ENCODE measurements at places on chromosomes 4 and X.

DNA sequence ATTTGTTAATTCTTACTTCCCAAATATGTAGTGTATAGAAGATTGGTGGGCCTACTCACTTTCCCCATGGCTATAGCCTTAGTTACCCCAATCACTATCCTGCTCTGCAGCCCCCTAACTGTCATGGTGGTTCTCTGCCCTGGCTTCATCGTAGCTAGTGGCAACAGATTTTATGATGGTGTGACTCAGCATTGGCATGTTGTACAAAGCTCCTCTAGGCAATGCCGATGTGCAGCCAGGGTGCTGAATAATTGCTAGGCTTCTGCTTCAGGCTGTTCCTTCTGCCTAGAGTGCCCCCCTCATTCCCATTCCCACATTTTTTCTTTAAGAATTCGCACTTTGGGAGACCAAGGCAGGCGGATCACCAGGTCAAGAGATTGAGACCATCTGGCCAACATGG lies 35.2 kb downstream of the AFF2 start:
- no peak for DNase-seq

- DNase-seq = no peak
Measured at GRCh38 chrX:13598877-13599276, 29.5 kb downstream of the EGFL6 start.

DNA sequence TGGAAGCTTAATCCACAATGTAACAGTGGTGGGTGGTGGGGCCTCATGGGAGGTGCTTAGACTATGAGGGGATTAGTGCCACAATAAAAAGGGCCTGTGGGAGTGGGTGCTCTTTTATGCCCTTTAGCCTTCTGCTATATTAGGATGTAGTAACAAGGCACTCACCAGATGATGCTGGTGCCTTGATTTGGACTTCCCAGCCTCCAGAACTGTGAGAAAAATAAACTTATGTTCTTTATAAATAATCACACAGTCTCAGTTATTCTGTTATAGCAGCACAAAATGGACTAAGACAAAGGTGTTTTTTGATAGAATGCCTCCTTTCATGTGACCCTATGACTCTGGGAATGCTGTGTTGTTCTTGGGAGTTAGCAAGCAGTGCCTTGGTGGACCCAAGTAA lies 89.8 kb downstream of the STIM2 start:
- DNase-seq = no peak

- DNase-seq = no peak
Measured at GRCh38 chr4:137343221-137343620, 189.1 kb downstream of the PCDH18 start.

GRCh38 chrX:13780868-13781427 lies 35.9 kb downstream of the GPM6B start:
- DNase-seq = no peak

- DNase-seq = no peak
Measured at GRCh38 chr4:107714256-107714655, 5.8 kb downstream of the PAPSS1 start.

GRCh38 chr4:118948545-118949144 lies 60.0 kb downstream of the SYNPO2 start:
- DNase-seq = no peak

GRCh38 chrX:119573840-119574393 lies 446 bp upstream of the UBE2A start:
- no peak for DNase-seq

DNA sequence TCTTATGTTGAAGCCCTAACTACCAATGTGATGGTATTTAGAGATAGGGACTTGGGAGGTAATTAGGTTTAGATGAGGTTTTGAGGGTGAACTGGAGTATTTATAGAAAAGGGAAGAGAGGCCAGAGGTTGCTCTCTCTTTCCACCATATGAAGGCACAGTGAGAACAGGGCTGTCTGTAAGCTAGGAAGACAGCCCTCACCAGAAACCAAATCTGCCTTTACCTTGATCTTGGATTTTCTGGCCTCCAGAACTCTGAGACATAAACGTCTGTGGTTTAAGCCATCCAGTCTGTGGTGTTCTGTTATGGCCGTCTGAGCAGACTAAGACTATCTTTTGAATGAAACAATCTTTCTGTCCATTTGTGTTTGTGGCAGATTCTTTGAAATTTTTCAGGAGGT lies 223.7 kb downstream of the PDHA2 start:
- DNase-seq = no peak

DNA sequence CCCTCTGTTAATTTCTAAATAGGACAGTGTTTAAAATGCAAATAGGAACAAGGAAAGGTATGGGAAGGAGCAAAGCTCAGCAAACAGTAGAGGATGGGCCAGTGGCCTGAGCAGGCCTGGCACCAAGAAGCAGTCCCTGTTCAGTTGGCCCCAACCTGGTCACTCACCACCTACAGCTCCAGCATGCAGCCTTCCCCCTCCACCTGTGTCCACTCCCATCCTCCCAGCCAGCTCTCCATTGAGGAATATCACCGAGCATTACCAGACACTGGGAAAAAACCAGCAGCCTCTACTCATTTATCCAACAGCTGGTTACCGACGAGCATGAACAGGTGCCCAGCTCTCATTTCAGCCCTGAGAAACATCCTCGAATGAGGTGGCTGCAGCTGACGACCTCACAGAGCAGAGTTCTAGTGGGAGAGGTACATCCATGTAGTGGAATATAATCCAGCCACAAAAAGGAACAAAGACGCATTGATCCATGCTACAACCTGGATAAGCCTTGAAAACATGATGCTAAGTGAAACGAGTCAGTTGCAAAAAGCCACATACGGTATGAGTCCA lies 25.6 kb downstream of the CD99L2 start:
- no peak for DNase-seq

DNA sequence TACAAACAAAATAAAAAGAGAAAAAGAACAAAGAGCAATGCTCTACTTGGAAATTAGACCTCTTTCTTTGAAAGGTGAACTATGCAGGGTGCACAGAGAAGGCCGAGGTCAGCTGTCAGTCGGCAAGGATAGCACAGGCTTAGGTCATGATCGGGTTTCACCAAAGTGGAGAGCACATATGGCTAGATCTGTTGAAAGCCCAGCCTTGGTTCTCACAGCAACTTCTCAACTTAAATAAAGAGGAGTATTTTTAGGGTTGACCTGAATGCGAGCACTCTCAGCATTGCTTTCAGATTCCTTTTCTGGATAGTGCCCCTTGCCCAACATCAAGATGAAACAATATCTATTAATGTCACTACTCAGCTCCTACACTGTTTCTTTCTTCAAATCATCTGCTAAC lies 122.9 kb upstream of the GPC4 start:
- DNase-seq = no peak

DNA sequence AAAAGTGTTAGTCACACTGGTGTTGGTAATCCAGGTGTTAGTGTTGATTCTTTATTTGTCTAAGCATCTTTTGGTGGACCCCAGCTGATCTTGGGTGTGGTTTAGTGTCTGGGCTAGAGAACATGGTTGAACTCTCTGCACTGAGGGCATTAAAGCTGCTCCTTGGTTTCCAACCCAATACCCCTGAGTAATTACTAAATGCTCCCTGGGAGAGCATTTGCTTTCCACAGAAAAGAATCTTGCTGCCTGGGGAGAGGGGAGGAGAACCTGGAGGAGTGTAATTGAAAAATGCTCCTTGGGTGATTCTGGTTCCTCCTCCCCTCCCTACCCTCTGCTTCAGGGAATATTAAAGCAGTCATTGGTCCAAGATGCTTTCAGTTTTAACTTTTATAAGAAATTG lies 3.1 kb downstream of the GUCY1B1 start:
- no peak for DNase-seq

GRCh38 chr4:24824720-24825119 lies 29.3 kb downstream of the SOD3 start:
- DNase-seq = no peak

DNA sequence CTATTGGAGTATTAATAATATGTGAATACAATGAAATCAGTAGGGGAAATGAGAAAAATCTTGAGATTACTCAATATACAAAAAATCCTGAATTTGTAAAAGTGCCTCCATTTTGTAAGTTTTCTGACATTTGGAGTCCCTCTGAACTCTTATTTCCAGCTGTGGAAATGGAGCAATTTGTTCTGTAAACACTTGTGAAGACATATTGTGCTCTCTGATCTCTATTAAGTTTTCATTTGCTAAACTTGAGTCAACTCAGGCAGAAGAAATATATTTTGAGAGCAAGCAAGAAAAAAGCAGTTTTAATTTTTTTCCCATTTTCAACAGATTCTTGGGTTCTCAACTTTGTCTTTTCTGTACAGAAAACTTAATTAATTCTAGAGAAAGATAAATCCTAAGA lies 51.4 kb upstream of the PCDH18 start:
- no peak for DNase-seq
